T-helper 22 cell (primary cell): ENCODE measurements at places on chromosomes 11 and 22.

DNA sequence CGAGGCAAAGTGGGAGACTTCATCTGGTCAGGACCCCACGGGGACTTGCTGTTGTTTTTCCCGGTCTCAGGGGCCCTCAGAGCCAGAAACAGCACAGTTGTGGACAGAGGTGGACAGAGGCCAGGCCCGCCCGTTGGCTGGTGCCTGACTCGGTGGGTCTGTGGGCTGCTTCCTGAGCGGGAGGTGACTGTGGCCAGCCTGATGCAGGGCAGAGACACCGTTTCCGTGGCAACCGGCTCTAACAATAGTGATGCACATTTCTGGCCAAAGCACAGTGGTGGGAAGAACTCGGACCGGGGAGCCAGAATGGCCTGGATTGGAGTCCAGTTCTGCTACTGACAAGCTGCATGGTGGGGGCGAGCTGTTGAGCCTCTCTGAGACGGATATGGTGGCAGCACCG is 58.7 kb upstream of the ATXN10 start:
- no peak for DNase-seq

- DNase-seq, result no peak
Measured at GRCh38 chr22:45886540-45886939, 90.4 kb downstream of the WNT7B start.

DNA sequence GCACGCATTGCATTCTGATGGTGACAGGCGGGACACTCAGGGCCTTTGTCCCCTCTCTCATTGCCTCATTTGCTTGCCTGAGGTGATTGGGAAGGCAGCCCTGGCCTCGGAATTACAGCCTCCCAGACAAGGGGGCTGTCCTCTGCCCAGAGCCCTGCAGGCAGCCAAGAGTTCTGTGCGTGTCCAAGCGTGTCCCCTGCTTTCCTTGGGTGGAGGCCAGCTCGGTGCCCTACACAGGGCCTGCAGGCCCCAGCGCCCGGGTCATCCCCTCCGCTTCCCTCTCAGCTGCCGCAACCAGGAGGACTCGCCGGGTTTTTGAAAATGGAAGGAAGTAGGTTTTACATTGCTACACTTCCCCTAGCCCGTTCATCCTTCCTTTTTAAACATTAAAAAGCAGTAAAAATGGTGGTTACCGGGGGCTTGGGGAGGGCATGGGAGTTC is 1.9 kb downstream of the GRAMD4 start:
- no peak for DNase-seq

DNA sequence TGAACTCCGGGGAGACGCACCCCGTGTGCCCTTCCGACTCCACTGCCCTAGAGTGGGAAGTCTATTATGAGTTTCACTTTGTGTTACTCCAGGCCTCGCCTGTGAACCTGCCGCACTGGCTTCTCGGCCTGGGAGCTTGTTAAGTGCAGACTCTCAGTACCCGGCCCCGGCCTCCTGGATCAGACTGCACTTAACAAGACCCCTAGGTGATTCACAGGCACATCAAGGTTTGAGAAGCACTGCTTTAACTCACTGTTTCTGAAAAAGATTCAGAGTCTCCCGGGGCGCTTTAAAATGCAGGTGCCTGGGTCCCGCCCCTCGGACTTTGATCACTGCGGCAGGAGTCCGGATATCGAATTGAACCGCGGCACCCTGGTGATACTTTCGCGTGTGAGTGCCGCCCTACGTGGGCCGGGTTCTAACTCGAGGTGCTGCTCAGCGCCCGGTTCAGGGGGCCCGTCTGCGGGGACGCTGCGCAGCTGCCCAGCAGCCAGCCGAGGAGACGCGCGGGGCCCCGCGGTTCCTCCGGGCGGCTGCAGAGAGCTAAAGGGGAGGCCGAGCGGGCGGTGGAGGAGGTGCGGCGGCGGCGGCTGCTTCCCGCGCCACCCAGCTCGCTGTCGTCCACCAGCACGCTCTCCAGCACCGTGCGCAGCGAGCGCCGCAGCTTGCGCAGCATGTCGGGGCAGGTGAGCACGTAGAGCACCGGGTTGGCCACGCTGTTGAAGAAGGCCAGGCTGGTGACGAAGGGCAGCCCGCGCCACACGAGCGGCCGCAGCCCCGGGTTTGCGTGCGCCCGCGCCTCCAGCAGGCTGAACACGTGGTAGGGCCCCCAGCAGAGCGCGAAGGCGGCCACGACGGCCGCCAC is 3.4 kb downstream of the PTGDR2 start:
- no peak for DNase-seq

GRCh38 chr11:44507491-44507890 is 58.0 kb upstream of the CD82 start:
- DNase-seq, result no peak

DNA sequence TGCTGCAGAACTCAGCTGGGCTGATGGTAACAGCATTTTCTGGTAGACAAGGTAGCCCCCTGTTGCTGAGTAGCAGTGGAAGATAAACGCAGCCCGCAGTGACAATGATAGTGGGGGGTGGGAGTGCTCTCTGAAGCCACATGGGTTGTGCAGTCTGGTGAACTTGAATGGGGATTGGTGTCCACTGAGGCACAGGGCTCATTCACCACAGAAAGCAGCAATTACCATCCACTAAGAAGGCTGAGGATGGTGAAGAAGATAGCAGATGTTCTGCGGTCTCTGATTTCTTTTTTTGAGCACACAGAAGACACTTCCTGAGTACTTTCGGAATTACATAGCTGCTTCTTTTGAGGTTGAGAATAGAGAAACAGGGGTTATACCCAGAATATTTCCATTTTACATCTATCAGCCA is 150.3 kb downstream of the LRRC4C start:
- no peak for DNase-seq

DNA sequence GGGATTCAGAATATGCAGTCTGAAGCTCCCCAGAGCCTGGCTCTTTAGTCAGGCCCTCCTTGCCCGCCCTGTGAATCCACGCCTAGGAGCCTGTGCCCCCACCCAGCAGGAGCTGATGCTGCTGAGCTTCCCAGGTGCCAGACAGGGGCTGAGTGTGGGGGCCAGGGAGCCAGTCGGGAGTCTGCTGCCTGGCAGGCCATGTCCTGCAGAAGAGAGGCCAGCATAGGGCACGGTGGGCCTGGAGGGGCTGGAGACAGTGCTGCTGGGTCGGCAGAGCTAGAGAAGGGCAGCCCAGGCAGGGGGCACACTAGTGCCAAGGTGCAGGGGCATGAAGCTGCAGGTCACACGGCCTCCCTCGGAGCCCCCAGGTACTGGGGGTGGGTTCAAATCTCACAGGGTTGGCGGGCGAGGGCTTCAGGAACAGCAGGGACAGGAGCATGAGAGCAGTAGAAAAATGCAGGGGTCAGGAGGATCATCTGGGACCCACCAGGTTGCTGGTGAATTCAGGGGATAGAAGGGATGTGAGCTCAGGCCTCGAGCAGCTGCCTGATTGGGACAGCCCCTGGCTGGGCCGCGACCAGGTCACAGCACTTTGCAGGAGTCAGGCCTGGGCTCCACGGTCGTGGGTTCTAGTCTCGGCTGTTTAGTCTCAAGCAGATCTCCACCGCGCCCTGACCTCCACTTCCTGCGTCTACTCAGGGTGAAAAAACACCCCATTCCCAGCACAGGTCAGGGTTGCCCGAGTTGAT is 4.1 kb upstream of the SEPTIN5 start:
- DNase-seq, result no peak

DNA sequence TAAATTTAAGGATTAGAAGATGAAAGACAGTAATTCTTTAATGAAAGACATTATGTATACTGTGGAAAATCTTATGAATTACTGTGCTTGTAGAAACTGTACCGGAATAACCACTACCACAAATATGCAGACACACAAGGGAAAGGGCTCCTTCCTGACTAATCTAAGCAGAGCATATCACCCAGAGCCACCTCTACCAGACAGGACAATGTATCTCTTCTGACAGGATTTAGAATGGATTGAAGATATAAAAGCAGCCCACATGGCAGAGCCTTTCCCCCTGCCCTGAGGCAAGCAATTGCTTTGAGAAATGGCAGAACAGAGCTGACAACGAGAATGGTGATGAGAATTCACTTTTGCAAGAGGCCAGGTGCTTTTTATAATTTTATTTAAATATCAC is 144.1 kb downstream of the NOX4 start:
- DNase-seq, result no peak

- no peak for DNase-seq
Measured at GRCh38 chr11:67272327-67273259, 6.3 kb downstream of the GRK2 start.

DNA sequence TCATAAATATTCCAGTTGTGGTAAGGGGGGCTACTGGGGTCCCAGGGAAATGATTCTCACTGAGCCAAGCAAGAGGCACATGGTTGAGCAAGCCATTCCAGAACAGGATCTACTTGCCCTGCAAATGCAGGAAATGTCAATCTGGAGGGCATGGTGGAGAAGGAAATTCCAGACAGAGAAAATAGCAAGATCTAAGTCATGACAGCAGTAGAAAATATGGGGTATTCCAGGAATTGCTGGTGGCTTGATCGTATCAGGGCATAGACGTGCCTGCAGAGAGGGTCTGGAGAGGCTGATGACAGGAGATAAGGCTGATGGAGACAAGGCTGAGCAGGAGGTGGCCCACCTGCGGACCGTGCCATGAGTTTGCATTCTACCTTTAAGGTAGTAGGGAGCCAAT is 566.3 kb upstream of the CADM1 start:
- DNase-seq, result no peak

- no peak for DNase-seq
Measured at GRCh38 chr22:40422558-40423309, 52.3 kb downstream of the SGSM3 start.

DNA sequence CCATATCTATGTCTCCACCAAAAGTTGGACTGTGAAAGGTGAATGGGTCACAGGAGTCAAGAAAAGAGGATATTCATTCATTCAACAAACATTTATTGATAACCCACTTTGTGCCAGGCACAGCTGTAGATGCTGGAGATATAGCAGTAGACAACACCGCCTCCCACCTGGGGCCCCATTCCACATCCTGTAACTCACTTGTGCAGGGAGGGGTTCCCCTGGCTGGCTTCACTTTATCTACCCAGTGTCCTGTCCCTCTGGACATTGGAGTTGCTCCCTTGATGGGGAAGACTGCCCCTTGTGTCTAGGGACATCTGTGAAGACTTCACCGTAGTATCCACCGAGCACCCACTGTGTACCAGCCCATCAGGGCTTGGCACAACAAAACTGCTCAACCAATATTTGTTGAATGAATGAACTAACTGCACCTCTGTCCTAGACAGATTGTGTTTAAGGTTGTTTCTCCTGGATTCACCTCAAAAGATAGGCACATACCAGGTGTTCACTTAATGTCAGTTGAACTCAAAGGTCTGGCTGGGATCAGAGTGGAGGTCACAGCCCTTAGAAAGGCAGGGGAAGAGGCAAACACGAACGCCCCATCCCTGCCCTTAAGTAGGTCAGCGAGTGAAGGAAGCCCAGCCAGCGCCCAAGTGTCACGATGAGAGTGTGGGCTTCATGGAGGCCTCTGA is 1.4 kb upstream of the OVOL1 start:
- DNase-seq, result no peak

GRCh38 chr11:105968021-105968697 is 53.9 kb downstream of the MSANTD4 start:
- DNase-seq, result no peak

DNA sequence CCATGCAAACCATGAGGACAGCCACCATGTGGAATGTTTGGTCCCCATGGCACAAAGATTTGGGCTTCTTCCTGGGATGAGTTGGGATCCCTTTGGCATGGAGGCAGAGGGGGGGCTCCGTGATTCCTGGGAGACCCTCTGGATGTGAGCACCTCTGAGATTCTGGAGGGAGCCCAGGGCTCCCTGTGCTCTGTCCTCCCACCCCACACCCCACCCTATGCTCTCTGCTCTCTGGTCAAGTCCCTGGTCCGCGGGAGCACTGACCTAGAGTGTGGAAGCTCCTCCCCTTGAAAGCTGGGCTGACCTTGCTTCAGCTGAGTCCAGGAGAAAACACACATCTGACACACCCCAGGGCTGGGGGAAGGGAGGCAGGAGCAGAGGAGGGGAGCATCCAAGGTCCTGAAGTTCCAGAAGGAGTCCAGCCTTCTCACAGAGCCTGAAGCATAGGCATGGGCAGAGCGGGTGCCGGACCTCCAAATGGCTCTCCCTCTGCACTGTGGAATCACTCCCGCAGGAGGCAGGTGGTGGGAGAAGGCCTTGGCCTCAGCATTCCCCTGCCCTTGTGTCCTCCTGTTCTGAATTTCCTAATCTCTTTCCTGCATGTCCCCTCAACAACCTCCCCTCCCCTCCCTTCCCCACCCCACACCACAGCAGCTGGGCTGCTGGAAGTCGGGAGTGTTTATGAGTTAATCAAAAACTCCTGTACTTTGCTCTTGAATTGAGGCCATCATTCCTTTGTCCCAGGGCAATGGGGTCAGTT is 25.7 kb upstream of the OAF start:
- DNase-seq, result no peak
